ENCODE measurements at places on chromosomes 1 and 21. TPM values are rescaled to one million over a fixed set of nuclear protein-coding genes. Genes with fewer than 3 reads are reported as not detected.

The ZNF670 gene
- 4.5 TPM for total RNA-seq

The HJV gene
- not detected for total RNA-seq

- DNase-seq: no peak
Measured at GRCh38 chr1:215457213-215457612, 109.9 kb upstream of the KCTD3 start.

DNA sequence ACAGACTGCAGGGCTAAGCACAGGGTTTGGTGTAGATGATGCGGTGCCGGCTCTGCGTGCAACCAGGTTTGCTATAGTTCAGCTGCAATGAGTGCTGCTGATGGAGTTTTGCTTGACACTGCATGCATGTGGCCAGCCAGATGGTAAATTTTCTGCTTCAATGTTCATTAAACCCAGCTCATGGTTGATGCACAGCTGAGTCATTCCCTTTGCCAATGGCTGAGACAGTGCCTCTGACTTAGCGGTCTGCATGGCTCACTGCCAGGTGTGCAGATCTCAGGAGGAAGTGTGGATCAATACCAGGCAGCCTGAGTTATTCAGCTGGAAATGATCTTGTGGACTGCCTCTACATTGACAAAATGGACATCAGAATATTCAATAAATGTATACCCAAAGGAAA lies 172.7 kb upstream of the ZP4 start:
- DNase-seq: peak; percentile 94

GRCh38 chr1:41226815-41227434 lies 15.2 kb downstream of the SCMH1 start:
- no peak for DNase-seq

DNA sequence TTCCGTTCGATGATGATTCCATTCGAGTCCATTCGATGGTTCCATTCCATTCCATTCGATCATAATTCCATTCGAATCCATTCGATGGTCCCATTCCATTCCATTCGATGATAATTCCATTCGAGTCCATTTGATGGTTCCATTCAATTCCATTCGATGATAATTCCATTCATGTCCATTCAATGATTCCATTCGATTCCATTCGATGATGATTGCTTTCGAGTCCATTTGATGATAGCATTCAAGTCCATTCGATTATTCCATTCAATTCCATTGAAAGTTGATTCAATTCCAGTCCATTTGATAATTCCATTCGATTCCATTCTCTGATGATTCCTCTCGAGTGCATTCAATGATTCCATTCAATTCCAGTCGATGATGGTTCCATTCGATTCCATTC lies 3895.3 kb downstream of the SRGAP2C start:
- no peak for DNase-seq

DNA sequence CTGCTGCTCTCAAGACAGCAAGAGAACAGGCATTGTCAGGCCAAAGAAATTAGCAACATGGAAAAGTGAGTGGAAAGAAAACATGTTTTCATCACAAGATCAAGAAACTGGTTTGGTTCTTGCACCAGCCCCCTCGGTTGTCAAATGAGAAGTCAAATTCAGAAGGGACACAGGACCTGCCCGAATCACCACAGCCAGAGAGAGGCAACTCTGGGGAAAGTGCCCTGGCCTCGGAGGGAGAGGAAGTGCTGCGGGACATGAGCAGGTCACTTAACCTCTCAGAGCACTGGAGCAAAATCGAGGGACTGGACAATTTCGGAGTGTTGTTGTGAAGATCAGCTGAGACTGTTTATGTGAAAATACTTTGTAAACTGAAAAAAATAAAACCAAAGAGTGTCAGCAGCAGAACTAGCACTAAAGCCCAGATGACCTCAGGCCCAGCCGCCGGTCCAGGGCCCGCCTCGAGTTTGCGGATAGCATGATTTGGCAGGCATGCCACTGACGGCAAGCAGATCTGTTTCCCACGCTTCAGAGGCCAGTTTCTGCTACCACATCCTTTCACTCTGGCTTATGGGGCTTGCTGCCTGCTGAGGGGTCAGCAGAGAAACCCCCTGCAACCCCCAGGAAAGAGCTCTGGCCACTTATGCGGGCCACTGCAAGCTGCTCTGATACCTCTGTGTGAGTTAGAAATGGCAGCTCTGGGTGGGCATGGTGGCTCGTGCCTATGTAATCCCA lies 32.1 kb downstream of the CD247 start:
- DNase-seq: no peak

GRCh38 chr1:240611228-240611618 lies 732 bp downstream of the GREM2 start:
- DNase-seq: no peak
